DMS79 (cell line): ENCODE measurements at places on chromosomes 5 and 9.

GRCh38 chr5:114324282-114324681 is 37.6 kb upstream of the KCNN2 start:
- DNase-seq, result no peak

DNA sequence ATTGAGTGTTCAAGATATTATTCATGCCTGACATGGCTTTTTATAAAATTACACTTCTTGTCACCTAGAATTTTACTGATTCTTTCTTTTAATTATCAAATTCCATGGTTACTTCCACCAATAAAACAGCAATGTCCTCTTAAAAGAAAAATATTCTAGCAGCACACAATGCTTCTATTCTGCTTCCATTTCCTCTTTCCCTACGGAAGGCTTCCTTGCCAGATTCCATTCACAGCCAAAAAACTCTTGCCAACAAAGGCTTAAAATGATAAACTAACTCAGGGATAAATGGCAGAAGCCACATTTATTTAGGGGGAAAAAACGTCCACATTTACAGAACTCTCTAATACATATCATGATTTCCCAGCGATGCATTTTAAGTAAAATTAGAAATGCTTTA is 111.6 kb downstream of the CTNND2 start:
- DNase-seq, result no peak

DNA sequence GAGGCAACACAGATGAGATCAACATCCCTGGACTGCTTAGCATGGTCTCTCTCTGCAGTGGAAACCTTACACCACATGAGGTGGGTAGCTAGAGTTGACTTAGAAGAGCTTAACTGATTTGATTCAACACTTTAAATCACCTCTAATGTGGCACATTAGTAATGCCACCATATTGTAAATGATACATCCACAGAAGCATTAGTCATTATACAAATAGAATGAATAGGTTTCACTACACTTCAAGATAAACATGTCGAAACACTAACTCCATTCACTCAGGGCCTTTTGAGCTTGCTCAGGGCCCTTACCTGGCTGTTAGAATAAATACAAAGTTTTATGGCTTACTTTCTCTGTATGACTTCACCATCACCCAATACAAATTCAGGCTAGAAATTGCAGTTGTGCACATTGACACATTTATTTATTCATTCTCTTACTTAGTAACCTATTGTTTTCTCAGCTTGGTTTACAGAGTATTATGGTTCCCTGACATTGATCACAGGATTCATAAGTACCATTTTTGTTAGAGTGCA is 9.3 kb upstream of the SMAD5 start:
- DNase-seq, result peak; percentile 6

- DNase-seq, result no peak
Measured at GRCh38 chr5:126988021-126988569, 42.3 kb downstream of the MARCHF3 start.

DNA sequence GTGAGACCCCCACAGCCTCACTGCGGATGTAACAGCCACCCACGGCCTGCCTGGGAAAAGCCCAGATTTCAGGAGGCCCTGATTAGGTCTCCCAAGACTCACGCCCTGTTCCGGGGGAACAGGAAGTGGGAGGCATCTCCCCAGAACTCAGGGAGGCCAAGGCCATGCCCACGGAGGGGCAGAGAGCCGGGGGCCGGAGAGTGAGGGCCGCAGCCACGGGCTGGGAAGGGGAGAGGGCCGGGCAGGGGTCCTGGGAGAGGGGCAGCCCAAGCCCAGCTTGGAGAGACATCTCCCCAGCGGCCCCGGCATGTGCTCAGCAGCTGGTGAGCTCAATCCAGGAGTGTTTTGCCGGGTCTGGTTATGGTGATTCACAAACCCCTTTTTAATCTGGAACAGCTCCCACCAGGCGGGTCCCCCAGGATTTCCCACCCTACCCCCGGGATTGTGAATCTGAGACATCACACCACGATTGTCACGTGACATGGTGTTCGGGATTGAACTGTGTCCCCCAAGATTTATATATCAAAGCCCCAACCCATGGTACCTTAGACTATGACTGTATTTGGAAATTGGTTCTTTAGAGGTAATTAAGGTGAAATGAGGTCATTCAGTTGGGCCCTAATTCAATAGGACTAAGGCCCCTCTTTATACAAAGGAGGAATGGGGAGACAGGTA is 26.6 kb downstream of the KCNT1 start:
- DNase-seq, result no peak

DNA sequence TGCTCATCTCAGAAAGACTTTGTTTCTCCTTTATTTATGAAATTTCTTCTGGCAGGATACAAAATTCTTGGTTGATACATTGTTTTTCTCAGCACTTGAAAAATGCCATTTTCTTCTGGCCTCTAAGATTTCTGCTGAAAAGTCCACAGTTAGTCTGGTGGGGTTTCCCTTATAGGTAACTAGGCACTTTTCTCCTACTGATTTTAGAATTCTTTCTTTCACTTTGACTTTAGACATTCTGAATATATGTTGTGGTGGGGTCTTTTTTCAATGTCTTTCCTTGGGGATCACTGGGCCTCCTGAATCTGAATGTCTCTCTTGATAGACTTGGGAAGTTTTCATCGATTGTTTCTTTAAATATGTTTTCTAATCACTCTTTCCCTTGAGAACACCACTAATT is 79.6 kb downstream of the CETN3 start:
- DNase-seq, result no peak

- DNase-seq, result no peak
Measured at GRCh38 chr5:143197260-143197656, 206.2 kb downstream of the NR3C1 start.

- DNase-seq, result no peak
Measured at GRCh38 chr9:14075218-14075617, 238.7 kb downstream of the NFIB start.

GRCh38 chr5:106521701-106522100 is 1149.0 kb downstream of the EFNA5 start:
- DNase-seq, result no peak

- no peak for DNase-seq
Measured at GRCh38 chr9:116020146-116020545, 133.4 kb upstream of the PAPPA start.

- DNase-seq, result no peak
Measured at GRCh38 chr9:4798281-4799032, 5.7 kb downstream of the RCL1 start.

GRCh38 chr9:4938496-4938895 is 46.6 kb upstream of the JAK2 start:
- no peak for DNase-seq
